ENCODE measurements at places on chromosomes 4 and X. TPM values are rescaled to one million over a fixed set of nuclear protein-coding genes. Genes with fewer than 3 reads are reported as not detected.

Gene GPC4
- 2.4 TPM for total RNA-seq

Gene NPY1R
- 1.4 TPM for total RNA-seq

GRCh38 chr4:88481537-88481936, 24.6 kb downstream of the HERC5 start:
- DNase-seq: no peak

- no peak for DNase-seq
These were observed 4.5 kb downstream of the NALF2 start for GRCh38 chrX:69508610-69509009.

DNA sequence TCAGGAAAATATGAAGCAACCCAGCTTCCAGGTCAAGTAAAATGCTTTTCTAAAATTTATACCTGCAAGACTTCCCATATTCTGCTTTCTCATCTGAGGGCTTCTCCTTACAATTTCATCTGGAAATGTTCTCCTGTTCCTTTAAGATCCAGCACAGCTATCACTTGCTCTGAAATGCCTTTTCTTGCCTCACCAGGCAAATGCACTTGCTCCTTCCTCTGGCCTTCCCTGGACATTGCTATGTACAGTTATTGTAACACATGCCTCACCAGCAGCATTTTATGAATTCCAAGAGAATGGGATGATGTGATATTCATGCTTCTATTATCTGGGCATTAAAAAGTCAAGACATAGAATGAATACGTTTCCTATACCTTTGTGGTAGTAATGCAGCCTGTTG, 842.1 kb upstream of the INTU start:
- no peak for DNase-seq
